ENCODE measurements at places on chromosomes 3 and 15.

DNA sequence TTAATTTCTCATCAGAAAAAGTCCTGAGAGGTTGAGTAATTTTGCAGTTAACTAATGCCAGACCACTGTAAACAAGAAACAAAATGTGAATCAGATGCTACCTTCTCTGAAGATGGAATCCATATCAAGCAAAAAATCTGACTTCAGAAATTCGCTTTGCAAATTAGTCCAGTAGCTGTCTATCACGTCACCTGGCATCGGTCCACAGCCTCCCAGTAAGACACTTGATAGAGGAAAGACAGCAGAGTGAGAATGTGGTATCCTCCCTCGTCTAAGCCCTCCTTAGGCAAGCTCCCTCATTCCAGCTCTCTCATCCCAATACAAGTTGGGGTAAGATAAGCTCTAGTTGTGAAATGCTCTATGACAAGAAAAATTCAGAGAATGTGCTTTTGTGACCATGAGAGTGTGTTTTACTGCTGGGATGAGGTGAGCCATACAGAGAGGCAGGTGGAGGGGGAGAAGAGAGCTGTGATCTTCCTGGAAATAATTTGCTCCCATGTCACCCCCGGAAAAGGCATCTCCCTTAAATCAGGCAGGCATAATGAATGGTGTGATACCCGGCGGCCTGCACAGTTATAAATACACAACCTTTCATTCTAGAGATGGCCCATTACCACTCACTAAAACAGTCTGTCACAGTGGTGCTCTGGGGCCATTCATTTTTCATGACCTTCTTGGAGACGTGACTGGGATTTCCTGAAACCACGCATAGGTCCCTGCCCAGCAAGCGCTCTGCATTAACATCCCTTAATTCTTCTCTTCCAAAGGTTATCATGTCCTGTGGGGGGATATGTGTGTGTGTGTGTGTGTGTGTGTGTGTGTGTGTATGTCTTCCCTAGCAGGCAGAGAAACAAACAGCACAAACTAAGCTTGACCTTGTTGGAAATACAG is 602.0 kb upstream of the KCNMB2 start:
- DNase-seq, result no peak

DNA sequence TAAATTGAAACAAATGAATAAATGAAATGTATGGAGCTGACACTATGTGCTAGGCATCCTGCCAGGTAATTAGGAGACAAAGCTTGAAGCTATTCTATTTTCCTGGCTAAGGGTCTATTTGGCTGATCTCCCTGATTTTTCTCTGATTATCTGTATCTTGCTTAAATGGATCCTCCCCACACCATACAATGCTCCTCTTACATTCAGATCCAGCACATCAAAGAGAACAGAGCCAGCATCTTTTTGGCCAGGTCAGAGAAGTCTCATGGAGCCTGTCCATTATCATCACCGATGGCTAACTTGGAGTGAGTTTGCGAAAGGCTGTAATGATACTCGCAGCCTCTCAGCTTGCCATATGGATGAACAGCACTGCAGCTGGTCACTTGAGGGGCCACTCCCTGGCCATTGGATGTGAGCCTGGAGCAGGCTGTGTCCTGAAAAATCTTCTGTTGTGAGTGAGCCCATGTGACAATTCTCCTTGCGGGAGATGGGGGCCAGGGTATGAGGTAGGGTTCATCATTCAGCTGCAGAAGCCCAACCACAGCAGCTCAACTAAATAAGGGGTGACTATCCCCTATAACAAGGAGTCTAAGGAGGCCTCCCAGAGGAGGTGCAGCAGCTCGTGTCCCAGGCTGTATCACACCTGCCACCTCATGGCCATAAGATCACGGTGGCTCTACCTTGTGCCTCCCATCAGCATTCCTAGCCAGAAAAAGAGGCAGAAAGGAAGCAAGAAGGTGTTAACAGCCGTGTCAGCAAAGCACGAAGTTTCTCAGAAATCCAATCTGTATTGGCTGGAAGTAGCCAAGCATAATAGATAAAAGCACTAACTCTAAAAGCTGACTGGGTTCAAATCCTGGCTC is 69.3 kb upstream of the ST8SIA2 start:
- DNase-seq, result no peak

GRCh38 chr3:181999314-181999713 is 287.6 kb downstream of the SOX2 start:
- no peak for DNase-seq

DNA sequence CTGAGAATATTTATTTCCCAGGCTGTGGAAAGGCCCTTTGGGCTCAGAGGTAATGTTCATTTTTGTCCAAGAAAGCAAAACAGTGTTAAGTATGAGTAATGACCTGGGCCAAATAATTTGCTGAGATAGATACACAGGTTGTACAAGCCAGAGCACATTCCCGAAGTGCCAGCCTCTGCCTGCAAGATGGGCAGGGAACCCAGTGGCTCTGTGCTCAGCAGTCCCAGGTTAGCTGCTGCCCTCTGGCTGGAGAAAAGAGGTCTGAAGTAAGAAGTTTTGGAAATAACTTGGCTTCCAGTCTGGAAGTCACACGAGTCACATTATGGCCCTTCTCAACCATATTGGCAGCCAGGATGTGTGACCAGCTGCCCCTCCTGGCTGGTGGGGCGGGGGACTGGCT is 20.2 kb downstream of the MYZAP start:
- no peak for DNase-seq

DNA sequence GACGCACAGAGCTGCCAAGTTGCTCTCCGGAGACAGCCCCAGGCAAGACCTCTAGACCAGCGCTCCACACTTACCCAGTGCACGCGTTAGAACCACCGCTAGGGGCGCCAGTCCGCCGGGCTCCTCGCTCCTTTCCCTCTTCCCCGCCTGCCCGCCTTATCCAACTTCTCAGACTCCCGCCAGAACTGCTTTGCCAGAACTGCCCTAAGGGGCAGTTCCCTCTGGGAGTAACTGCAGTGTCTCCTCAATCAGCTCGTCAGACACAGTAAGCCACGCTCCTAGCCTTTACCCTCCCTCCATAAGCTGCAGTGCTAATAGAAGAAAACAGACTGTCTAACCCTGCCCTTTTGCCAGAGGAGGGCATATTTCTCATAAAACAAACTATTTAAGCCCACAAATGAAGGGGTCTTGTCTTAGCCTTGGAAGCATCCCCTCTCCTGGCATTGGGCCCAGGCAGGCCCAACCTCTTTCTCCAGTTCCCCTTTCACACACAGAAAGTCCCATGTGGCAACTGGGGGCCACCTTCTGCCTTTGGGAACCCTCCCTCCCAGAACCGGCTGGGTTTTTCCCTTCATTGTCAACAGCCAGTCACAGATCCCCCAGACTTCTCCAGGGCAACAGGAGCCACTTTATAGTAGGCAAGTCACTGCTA is 3.7 kb downstream of the BMF start:
- DNase-seq, result peak; percentile 72

DNA sequence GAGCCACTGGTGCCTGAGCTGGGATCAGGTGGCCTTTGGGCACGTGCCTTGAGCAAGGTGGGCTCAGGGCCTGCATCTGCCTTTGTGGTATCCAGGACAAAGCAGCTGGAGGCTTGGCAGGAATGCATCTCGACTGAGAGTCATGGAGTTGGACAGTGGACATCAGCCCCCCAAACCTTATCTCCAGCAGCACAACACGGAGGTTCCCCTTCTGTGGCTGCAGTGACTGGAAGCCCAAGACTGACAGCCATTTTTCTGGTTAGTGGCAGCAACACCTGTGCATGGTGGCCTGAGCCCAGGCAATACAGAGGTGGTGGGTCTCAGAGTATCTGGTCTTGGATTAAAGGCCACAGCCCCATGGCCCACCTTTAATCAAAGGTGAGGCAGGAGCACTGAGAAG is 27.8 kb upstream of the TSEN2 start:
- DNase-seq, result no peak

Measured in activated CD4-positive, alpha-beta T cell treated with anti-CD3 and anti-CD28 coated beads, Interleukin-2, amount 50 U/mL, for 4 hours (primary cell).